Gastrocnemius medialis (tissue), 4 donors: ENCODE measurements at places on chromosomes 7 and 10. TPM values are rescaled to one million over a fixed set of nuclear protein-coding genes. Genes with fewer than 3 reads are reported as not detected.

- peak; percentile 64 for DNase-seq
Measured at GRCh38 chr7:17680026-17680425, 260.3 kb downstream of the SNX13 start.

DNA sequence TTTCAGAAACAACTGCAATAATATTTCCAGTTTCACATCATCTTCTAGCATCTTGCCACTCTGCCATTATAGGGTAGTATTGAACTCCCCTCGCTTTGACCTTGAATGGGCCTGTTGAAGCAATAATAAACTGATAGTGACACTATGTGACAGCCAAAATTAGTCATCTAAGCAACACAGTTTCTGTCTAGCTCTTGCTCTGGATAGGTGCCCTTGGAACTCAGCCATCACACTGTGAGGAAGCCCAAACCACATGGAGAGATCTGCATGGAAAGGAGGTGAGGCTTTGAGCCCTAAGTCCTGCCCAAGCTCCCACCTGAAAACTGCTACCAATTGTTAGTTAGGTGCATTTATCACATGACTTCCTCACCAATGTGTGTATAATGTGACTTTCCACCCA is 18.1 kb upstream of the KCND2 start:
- DNase-seq = no peak

DNA sequence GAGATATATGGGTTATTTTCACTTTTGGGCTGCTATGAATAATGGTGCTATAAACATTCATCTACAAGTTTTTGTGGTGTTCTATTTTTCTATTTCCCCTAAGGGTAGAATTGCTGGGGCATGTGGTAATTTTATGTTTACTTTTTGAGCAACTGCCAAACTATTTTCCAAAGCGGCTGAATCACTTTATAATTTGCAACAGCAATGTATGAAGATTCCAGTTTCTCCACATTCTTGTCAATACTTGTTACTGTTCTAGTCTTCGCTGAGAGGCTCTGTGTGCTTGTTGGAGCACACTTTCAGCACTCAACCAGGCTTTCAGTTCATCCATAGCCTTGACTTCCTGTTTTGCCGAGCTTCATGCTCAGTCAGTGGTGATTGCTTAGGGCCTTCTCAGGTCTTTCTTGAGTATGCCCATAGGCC is 39.0 kb downstream of the ADK start:
- DNase-seq = no peak

DNA sequence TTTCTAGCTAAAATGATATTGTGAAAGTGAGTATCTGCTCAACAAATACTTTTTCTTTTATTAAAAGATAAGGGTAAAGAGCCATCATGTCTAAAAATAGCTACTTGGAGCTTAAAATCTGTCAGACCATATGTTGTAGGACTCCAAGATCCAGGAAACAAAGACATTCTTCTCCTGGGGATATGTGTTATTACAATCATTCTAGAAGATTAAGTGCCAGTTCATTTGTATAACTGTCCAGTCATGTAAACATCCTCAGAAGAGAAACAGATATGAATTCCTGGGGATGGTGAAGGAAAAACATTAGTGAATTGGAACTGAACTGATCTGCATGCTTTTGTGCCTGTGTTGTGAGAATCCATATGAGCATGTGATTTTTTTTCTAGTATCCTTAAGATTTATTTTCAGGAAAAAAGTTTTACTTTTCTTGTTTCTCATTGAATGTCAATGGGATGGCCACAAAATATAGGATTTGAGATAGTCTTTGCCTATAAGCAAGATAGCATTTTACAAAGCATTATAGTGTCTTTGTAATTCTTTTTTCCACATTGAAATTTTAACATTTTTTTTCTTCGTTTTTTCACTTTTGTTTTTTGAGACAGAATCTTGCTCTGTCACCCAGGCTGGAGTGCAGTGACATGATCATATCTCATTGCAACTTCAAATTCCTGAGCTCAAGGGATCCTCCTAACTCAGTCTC is 14.4 kb upstream of the MTERF1 start:
- no peak for DNase-seq

The TEX47 gene
- total RNA-seq = not detected

The IQUB gene
- 0.26 TPM for total RNA-seq

- no peak for DNase-seq
Measured at GRCh38 chr10:101710059-101710695, 15.2 kb upstream of the FBXW4 start.

The MPLKIP gene
- total RNA-seq = 27.9 TPM

GRCh38 chr7:141866974-141867373 is 25.7 kb upstream of the PRSS37 start:
- no peak for DNase-seq

- DNase-seq = no peak
Measured at GRCh38 chr7:127667759-127668530, 16.0 kb downstream of the SND1 start.

GRCh38 chr10:75951627-75952026 is 520.2 kb downstream of the LRMDA start:
- no peak for DNase-seq

The ACSM6 gene
- total RNA-seq = not detected

- DNase-seq = no peak
Measured at GRCh38 chr7:65923316-65923715, 50.4 kb downstream of the VKORC1L1 start.

The LIPJ gene
- total RNA-seq = not detected

The SH3PXD2A gene
- total RNA-seq = 9.9 TPM
